Liver (tissue), 10 donors: ENCODE measurements at places on chromosomes 1 and 21. TPM values are rescaled to one million over a fixed set of nuclear protein-coding genes. Genes with fewer than 3 reads are reported as not detected.
A peak's percentile ranks its signal among the peaks of the same experiment; 100 is the strongest.

The MTARC2 gene
- polyA plus RNA-seq: 65.4 TPM

The PIK3R3 gene
- polyA plus RNA-seq: 1.8 TPM

The COL24A1 gene
- 0.01 TPM for polyA plus RNA-seq

The TIE1 gene
- 7.3 TPM for polyA plus RNA-seq

The PTAFR gene
- 0.82 TPM for polyA plus RNA-seq

The CHIA gene
- polyA plus RNA-seq: not detected

The ACTA1 gene
- polyA plus RNA-seq: 0.06 TPM

The LCE1C gene
- polyA plus RNA-seq: not detected

GRCh38 chr1:170146720-170147263 is 1.0 kb downstream of the NTMT2 start:
- no peaks in the 10 kb centered on the region for H3K27me3 ChIP-seq
- H3K27ac ChIP-seq: no peak overlapping the region
- no peaks in the 10 kb centered on the region for H3K36me3 ChIP-seq
- no peaks in the 10 kb centered on the region for H3K4me1 ChIP-seq
- DNase-seq: no peak

DNA sequence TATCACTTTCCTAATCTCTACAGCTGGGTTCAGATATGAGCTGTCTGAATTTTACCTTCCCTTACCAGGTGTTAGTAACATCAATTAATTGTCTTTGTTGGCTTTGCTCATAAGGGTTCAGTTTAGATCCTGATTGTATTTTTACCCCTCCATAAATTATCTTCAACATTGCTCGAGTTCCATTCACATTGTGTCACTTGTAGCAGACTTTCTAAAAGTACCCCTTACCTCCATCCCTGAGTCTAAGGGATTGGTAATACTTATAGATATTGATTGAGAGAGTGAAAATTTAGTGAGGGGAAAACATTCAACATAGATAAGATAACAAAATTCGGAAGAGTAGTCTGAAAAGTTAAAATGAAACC is 7.3 kb downstream of the RASAL2 start:
- peak overlapping the region; percentile 58 for H3K27ac ChIP-seq
- H3K36me3 ChIP-seq: no peaks in the 10 kb centered on the region
- no peak for DNase-seq

- no peaks in the 10 kb centered on the region for H3K4me1 ChIP-seq
- H3K27me3 ChIP-seq: no peaks in the 10 kb centered on the region
- DNase-seq: no peak
Measured at GRCh38 chr1:2089051-2089450, 38.8 kb downstream of the PRKCZ start.

DNA sequence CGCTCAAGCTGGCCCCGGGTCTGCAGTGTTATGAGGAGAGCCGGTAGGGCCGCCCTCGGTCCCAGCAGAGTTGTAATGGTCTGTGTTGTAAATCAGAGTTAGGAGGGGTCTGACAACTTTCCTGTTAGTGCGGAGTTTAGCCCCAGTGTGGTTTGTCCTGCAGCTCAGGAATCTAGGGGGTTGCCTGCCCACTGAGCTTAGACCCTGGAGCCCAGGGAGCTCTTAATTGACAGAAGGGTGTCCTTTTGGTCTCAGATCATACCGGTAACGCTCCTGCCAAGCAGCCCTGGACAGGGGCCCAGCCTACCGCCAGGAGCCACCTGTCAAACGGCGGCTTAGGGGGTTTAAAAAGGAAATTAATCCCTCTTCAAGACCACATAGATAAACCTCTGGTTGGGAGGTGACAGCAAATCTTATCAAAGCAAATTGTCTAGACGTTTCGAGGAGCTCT is 164.4 kb downstream of the DYRK1A start:
- H3K27me3 ChIP-seq: peaks cover 2% of the 10 kb centered on the region
- no peak for DNase-seq
- H3K4me3 ChIP-seq: no peak overlapping the region
- H3K4me1 ChIP-seq: no peaks in the 10 kb centered on the region
- H3K36me3 ChIP-seq: no peaks in the 10 kb centered on the region
- H3K27ac ChIP-seq: no peak overlapping the region

DNA sequence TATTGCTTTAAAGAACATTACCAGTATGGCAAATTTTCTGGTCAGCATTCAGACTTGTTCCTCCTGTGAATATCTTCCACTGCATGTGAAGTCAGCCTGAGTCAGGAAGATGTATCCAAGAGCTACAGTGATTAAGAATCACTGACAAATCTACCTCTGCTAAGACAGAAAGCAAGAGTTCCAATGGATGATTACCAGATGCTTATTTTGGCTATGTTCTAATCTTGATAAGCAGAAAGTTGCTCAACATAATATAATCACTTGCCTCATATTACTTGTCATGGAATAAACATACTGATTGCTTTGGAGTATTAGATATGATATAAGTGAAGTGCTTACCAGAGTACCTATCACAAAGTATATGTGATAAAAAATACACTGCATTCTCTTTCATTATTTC is 738.1 kb downstream of the ADGRL2 start:
- no peaks in the 10 kb centered on the region for H3K4me1 ChIP-seq
- no peak for DNase-seq
- no peaks in the 10 kb centered on the region for H3K36me3 ChIP-seq
- no peak overlapping the region for H3K4me3 ChIP-seq

DNA sequence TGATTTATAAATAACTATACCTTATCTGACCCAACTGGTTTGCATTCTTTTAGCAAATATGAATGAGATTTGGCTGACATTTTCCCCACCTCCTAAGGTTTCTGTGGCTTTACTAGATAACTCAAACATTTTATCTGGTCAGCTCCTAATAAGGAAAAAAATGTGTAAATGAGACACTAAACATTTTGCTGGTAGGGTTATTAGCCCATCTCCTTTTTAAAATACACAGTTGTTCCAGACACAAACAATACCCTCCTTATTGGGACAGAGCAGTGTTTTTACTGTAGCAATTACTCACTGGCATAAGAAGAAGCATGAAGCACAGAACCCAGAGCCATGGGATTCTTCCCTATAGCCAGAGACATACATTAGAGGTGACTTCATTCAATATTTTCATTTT is 53.8 kb upstream of the NUF2 start:
- no peaks in the 10 kb centered on the region for H3K27me3 ChIP-seq
- no peak for DNase-seq
- no peaks in the 10 kb centered on the region for H3K4me1 ChIP-seq
- H3K27ac ChIP-seq: no peak overlapping the region
- H3K36me3 ChIP-seq: no peaks in the 10 kb centered on the region

GRCh38 chr1:58968360-58968952 is 184.6 kb upstream of the JUN start:
- peak overlapping the region; percentile 94 for H3K27ac ChIP-seq
- H3K4me3 ChIP-seq: no peak overlapping the region
- no peaks in the 10 kb centered on the region for H3K27me3 ChIP-seq

GRCh38 chr1:6823793-6824192 is 38.5 kb downstream of the CAMTA1 start:
- H3K27me3 ChIP-seq: no peaks in the 10 kb centered on the region
- H3K36me3 ChIP-seq: no peaks in the 10 kb centered on the region
- H3K4me1 ChIP-seq: peaks cover 46% of the 10 kb centered on the region
- no peak overlapping the region for H3K4me3 ChIP-seq
- peak overlapping the region; percentile 90 for H3K27ac ChIP-seq
- no peak for DNase-seq

DNA sequence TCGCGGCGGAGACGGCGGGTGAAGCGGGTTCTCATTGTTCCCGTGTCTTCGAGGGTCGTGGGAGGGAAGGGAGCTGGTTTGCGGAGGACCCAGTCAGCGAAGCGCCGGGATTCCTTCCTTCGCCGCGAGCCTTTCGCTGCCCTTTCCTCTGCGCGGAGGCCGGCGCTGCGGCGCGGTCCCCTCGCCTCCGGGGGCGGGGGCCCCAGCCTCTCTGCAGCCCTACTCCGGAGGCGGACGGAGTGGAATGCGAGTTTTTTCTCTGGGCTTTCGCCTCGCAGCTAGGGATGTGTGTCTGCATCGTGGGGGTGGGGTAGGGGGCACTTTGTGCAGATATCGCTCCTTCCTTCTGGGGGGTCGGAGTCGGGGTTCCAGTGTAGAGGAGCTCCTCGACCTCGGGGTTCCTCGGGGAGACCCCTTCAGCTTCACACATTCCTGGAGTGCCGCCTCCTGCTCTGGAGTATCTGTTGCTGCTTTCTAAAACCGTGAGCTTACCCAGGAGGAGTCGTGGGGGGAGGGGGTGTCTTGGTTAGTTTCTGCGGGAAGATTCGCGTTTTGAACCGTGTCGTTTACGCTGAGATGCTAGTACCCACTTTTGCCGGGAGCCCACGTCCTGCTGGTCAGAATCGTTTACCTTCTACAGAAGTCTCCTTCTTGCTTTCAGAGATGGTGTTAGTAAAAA is 595 bp downstream of the RNF2 start:
- H3K4me1 ChIP-seq: peaks cover 5% of the 10 kb centered on the region
- H3K36me3 ChIP-seq: no peaks in the 10 kb centered on the region
- peak overlapping the region; percentile 82 for H3K27ac ChIP-seq
- DNase-seq: peak; percentile 46

- no peaks in the 10 kb centered on the region for H3K27me3 ChIP-seq
- peaks cover 15% of the 10 kb centered on the region for H3K4me1 ChIP-seq
- peak overlapping the region; percentile 17 for H3K4me3 ChIP-seq
- H3K36me3 ChIP-seq: no peaks in the 10 kb centered on the region
- peak overlapping the region; percentile 10 for H3K27ac ChIP-seq
Measured at GRCh38 chr1:35488336-35488735, 68.9 kb downstream of the KIAA0319L start.

DNA sequence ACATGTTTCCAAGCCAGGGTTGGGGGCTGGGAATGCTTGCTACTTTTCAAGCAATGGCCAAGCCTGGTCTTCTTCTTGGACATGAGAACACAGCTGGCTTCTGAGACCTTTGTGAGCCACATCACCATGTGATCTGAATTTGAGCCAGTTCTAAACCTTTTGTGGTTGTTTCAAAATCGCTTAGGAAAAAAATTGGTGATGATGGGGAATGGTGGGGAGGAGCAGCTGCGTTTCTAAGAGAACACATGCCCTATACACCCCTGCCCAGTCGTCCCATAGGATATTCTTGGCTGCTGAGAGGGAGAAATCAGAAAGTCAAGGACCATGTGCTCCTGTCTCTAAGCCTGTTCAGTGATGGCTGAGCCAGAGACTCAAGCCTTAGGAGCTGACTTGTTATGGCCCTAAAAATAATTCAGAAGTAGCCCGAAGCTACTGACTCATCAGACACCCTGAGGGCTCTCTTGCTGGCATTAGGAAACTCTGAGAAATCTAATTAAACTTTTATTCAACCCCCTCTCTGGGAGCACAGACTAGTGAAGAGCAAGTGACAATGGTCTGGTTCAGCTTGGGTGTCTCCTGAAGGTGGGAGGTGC is 30.5 kb downstream of the CCDC185 start:
- peaks cover 3% of the 10 kb centered on the region for H3K27me3 ChIP-seq
- no peak overlapping the region for H3K4me3 ChIP-seq
- DNase-seq: no peak

DNA sequence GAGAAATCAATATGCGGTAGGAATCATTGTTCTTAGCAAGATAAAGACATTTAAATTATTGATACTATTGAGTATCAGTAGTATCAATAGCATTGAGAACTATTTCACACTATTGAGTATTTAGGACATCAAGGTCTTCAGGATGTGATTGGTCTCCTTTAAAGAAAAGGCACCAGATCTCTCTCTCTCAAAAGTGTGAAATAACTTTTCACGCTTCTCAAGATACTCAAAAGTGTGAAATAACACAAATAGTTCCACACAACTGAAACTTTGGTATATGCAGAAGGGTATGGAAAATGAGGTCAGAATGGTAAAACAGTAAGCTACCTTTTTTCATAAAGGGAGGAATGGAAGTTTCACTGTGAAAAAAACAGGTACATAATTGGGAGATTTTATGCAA is 6.7 kb upstream of the PYHIN1 start:
- H3K4me3 ChIP-seq: no peak overlapping the region
- no peak overlapping the region for H3K27ac ChIP-seq
- H3K27me3 ChIP-seq: no peaks in the 10 kb centered on the region
- no peaks in the 10 kb centered on the region for H3K36me3 ChIP-seq
- no peaks in the 10 kb centered on the region for H3K4me1 ChIP-seq

GRCh38 chr21:45029298-45029947 is 45.0 kb upstream of the ADARB1 start:
- peaks cover 6% of the 10 kb centered on the region for H3K4me1 ChIP-seq
- no peak overlapping the region for H3K27ac ChIP-seq
- no peaks in the 10 kb centered on the region for H3K36me3 ChIP-seq
- DNase-seq: no peak
- no peak overlapping the region for H3K4me3 ChIP-seq

- peaks cover 2% of the 10 kb centered on the region for H3K4me1 ChIP-seq
- no peak overlapping the region for H3K4me3 ChIP-seq
- no peaks in the 10 kb centered on the region for H3K27me3 ChIP-seq
Measured at GRCh38 chr21:46455575-46456385, 2.9 kb upstream of the DIP2A start.

- no peaks in the 10 kb centered on the region for H3K27me3 ChIP-seq
- no peaks in the 10 kb centered on the region for H3K36me3 ChIP-seq
- H3K4me3 ChIP-seq: no peak overlapping the region
Measured at GRCh38 chr1:180765151-180765550, 133.3 kb downstream of the XPR1 start.

DNA sequence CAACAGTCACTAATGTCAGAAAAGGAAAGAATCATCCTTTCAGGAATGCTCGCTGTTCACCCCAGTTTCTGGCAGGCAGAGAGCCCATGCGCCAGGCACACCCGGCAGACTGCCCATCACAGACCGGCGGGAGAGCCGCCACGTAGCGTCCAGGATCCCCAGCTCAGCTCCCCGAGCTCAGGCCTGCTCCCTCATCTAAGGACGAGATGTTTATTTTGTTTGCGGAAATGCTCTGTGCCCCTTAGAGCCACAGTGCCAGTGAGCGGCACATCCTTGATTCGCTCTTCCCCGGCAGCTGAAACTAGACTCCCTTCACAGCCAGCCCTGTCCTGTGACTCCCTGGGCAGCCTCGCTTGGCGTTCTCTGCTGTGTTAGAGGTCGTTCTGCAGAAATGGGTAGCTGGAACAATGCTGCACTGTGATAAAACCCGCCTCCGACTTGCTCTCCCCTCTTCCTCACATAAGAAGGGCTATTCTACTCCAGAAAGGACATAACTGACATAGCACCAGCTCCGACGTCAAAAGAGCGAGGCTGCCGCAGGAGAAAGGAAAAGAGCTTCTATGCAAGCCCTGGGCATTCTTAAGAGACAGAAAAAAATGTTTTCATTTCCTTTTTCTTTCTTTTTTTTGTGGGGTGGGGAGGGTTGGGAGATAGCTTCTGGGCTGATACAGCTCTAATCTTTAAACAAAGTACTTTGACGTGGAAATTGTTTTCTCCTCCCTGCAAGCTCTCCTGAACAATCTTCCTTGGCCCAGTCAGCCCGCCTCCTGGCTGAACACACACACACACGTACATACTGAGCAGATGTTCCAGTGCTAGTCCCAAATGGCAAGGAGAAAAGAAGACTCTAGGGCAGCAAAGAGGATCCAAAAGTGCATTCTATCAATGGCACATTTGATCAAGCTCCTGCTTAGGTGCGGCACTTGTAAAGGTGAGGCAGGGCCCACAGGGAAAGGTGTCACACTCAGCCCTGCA is 37.2 kb downstream of the MRAP start:
- H3K4me3 ChIP-seq: no peak overlapping the region
- H3K4me1 ChIP-seq: no peaks in the 10 kb centered on the region
- H3K27ac ChIP-seq: no peak overlapping the region
- no peaks in the 10 kb centered on the region for H3K27me3 ChIP-seq

GRCh38 chr1:40798366-40799281 is 15.0 kb downstream of the KCNQ4 start:
- H3K36me3 ChIP-seq: no peaks in the 10 kb centered on the region
- no peak overlapping the region for H3K27ac ChIP-seq
- peaks cover 7% of the 10 kb centered on the region for H3K4me1 ChIP-seq
- H3K27me3 ChIP-seq: no peaks in the 10 kb centered on the region
- no peak overlapping the region for H3K4me3 ChIP-seq
